Activated CD8-positive, alpha-beta memory T cell treated with anti-CD3 and anti-CD28 coated beads, Interleukin-2, amount 10 ng/mL, durations not matched to agents 7 days and 5 days (primary cell): ENCODE measurements at places on chromosomes 12 and 14.

DNA sequence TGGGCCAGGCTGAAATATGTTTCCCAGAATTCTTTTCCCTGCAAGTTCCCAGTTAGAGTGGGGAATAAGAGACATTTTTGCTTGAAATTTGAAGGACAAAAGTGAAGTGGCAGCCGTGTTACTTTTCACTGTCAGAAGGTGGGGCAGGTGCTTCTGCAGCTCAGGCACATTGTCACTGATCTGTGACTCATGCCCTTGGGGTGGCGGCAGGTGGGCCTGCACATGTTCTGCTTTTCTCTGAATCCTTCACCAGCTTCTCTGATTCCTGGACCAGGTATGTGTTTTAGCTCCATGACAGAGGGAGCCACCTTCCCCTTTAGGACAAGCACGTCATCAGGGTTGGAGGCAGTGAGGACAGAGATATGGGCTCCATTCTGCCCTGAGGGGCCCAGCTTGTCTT is 11.7 kb upstream of the KCNA5 start:
- H3K4me3 ChIP-seq, result no peak overlapping the region
- no peak overlapping the region for H3K27ac ChIP-seq
- H3K4me1 ChIP-seq, result no peaks in the 10 kb centered on the region
- peaks cover 2% of the 10 kb centered on the region for H3K27me3 ChIP-seq

GRCh38 chr14:75322746-75323145 is 44.1 kb downstream of the FOS start:
- H3K27me3 ChIP-seq, result peaks cover 7% of the 10 kb centered on the region
- H3K27ac ChIP-seq, result no peak overlapping the region
- H3K36me3 ChIP-seq, result no peaks in the 10 kb centered on the region

GRCh38 chr12:124311292-124312109 is 16.6 kb downstream of the RFLNA start:
- H3K27ac ChIP-seq, result no peak overlapping the region
- H3K36me3 ChIP-seq, result no peaks in the 10 kb centered on the region
- H3K4me3 ChIP-seq, result no peak overlapping the region

DNA sequence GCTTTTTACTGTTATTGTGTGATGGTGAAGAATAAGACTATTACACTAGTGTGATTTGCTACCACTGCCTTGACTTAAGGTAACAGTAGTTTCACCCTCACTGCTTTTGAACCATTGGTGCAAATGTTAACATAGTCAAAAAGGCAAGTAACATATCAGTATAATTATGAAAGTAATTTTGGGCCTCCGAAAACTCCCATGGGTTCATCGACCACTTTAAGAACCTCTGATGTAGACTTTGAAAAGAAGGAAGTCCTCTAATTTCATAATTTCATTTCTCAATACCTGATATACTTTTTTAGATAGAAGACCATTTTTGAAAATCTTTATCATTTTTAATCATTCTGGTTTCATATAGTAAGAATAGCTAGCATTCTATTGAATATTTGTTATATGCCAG is 57.7 kb downstream of the ETNK1 start:
- peaks cover 18% of the 10 kb centered on the region for H3K4me1 ChIP-seq
- DNase-seq, result no peak
- no peak overlapping the region for H3K27ac ChIP-seq

- no peaks in the 10 kb centered on the region for H3K36me3 ChIP-seq
- peaks cover 4% of the 10 kb centered on the region for H3K4me1 ChIP-seq
- DNase-seq, result no peak
- H3K27me3 ChIP-seq, result no peaks in the 10 kb centered on the region
- no peak overlapping the region for H3K4me3 ChIP-seq
Measured at GRCh38 chr12:9381619-9382018, 173.4 kb upstream of the PZP start.

DNA sequence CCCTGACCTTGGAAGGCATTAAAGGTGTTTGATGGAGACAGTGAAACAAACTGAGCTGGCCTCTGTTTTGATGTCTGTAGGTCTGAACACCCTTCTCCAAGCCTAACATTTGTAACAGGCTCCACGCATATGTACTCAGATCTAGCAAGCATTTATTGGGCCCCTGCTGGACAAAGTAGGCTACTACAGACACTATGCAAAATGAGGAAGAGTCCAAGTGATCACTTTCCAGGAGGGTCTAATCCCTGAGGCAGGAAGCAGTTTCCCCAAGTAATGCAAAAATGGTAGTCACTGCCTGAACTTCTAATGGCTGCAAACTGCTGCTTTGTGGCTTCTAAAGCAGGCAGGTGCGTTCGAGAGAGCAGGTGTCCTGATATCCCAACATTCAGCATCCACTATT is 405.8 kb downstream of the MED13L start:
- no peak overlapping the region for H3K27ac ChIP-seq
- H3K4me3 ChIP-seq, result no peak overlapping the region
- H3K27me3 ChIP-seq, result peaks cover 27% of the 10 kb centered on the region
- H3K4me1 ChIP-seq, result peaks cover 9% of the 10 kb centered on the region
- DNase-seq, result no peak

DNA sequence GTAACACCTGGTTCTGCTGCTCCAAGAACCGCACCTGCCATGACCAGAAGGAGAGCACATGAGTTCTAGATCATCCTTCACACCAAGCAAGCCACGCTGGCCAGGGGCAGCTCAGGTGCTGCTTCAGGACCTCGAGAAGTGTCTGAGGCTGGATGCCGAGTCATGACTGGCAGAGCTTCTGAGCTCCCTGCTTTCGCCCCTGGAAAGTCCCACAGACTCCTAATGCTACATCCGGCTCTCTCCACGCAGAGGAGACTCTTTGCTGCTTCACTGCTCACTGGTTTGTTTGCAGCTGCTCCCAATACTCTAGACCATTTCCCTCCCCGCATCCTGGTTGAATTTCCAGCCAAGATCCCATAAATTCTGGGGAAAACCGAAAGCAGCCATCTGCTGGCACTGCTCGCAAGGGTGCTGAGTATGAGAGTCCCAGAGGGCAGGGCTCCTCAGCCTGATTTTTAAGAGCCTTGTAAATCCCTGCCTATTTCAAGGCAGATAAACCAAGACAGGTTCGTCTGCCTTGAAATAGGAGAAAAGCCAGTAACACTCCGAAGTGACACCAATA is 1.4 kb downstream of the KRT2 start:
- H3K27me3 ChIP-seq, result peaks cover 35% of the 10 kb centered on the region
- no peak overlapping the region for H3K4me3 ChIP-seq
- H3K4me1 ChIP-seq, result peaks cover 23% of the 10 kb centered on the region
- DNase-seq, result peak; percentile 16
- no peaks in the 10 kb centered on the region for H3K36me3 ChIP-seq

DNA sequence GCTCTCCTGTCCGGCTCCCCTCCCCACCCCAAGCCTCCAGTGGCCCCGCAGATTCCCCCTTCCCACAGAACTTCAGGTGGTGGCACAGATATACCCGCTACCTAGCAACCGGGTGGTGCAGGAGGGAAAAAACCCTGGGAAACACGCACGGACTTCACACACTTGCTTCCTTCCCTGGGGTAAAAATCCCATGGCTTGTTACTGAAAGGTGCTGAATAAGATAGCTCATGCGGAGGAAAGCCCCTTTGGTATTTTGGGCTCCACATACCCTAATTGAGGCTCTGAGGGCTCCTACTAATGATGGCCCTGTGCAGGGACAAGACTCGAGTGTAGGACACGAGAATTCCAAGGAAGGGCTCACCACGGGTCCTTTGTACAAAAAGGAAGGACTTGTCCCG is 869 bp upstream of the RIMBP2 start:
- H3K27me3 ChIP-seq, result peaks cover 62% of the 10 kb centered on the region

DNA sequence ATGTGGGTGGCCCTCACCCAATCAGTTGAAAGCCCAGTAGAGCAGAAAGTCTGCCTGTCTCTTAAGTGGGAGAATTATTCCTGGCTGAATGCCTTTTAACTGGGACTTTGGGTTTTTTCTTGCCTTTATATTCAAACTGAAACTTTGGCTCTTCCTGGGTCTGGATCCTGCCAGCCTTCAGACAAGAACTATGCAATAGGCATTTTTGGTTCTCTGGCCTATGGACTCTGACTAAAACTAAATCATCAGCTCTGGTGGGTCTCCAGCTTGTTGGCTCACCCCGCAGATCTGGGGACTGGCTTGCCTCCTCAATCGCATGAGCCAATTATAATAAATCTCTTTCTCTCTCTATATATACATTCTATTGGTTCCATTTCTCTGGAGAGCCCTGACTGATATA is 173.0 kb upstream of the IGF1 start:
- H3K27me3 ChIP-seq, result no peaks in the 10 kb centered on the region
- no peak overlapping the region for H3K27ac ChIP-seq
- H3K4me3 ChIP-seq, result no peak overlapping the region
- no peak for DNase-seq

DNA sequence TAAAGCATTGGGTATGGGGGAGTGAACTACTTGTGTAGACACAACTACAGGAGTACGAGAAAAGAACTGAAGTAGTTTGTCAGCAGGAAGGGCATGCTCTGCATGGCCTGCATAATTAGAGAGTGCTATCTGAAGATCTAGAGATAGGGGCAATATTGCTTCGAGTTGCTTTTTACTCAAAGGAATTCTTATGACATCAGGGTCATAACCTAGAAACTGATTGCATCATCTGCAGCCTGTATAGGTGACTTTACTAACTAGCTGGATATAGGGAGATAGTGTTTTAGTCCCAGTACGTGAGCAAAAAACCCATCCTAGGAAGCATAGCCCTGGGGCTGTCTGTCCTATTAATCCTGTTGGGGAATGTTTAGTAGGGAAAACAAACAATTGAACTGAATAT is 39.8 kb downstream of the TMTC3 start:
- H3K36me3 ChIP-seq, result peaks cover 27% of the 10 kb centered on the region
- no peaks in the 10 kb centered on the region for H3K4me1 ChIP-seq
- no peaks in the 10 kb centered on the region for H3K27me3 ChIP-seq
- H3K27ac ChIP-seq, result no peak overlapping the region
- H3K4me3 ChIP-seq, result no peak overlapping the region

DNA sequence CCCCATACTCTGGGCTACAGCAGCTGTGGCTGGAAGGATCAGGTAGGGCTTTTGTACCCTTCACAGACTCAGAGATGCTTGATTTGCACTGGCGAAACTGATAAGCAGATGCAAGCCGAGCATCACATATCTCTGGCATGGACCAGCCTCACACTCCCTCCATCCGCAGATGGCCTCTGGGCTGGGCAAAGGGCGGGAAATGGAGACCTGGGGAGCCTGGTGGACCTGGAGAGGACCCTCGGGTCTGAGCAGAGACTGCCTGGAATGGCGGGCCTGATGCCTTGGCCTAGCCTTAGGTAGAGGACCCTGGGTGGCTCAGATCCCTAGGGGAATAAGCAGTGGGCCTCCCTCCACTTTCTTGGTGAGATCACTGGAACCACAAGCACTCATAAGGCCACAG is 53.2 kb downstream of the GALNT16 start:
- H3K27ac ChIP-seq, result no peak overlapping the region
- no peaks in the 10 kb centered on the region for H3K36me3 ChIP-seq
- no peaks in the 10 kb centered on the region for H3K4me1 ChIP-seq
- H3K4me3 ChIP-seq, result no peak overlapping the region
- H3K27me3 ChIP-seq, result peaks cover 16% of the 10 kb centered on the region
- peak; percentile 19 for DNase-seq
